ENCODE measurements at places on chromosomes 5 and 9. TPM values are rescaled to one million over a fixed set of nuclear protein-coding genes. Genes with fewer than 3 reads are reported as not detected.

The SLC25A2 gene
- not detected for polyA plus RNA-seq

- no peak for DNase-seq
Observed at GRCh38 chr5:178323961-178324360, 91.4 kb upstream of the PHYKPL start.

The WDR38 gene
- polyA plus RNA-seq, result not detected

The COL23A1 gene
- 0.03 TPM for polyA plus RNA-seq

The IFNA21 gene
- polyA plus RNA-seq, result not detected

GRCh38 chr5:58759745-58760144 is 176.9 kb downstream of the RAB3C start:
- DNase-seq, result no peak

Data from SK-N-SH (cell line).